Stimulated activated CD8-positive, alpha-beta memory T cell treated with anti-CD3 and anti-CD28 coated beads, Interleukin-7, amount 100 ng/mL, for 24 hours (primary cell): ENCODE measurements at places on chromosomes 4 and X.

GRCh38 chr4:169202145-169202699 is 68.5 kb downstream of the SH3RF1 start:
- DNase-seq, result no peak

DNA sequence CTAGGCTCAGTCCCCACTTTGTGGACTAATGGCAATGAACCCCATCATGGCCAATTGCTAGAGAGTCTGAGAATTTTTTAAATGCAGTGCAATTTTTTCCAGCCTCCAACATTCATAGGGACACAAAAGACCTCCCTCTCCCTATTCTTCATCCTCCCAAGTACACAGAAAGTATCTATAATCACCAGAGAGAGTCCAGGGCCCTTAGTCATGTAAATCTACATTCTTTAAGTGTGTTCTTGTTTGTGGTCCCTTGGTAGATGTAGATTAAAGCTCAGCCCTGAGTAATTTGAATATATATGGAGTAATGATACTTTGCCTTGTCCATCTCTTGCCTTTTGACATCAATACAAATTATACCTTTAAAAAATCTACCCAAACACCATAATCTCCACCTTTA is 51.3 kb upstream of the ATXN3L start:
- no peak for DNase-seq

- no peak for DNase-seq
Observed at GRCh38 chrX:9418262-9418661, 46.6 kb upstream of the TBL1X start.

DNA sequence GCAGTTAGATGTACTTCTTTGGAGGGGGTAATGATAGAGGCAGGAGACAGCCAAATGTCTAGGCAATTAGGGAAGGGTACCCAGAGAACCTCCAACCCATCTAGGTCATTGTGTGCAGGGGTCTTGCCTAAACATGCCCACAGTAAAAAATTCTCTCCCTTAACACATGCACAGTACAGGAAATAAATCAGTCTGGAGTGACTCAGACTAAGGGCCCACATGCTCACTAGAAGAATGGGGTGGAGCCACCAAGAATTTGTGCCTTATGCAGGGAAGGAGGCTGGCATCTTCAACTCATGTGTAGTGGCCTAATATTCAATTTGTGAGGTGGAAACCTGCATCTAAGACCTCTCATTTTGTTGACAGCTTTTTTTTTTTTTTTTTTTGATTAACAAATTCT is 945.3 kb upstream of the GRIA3 start:
- DNase-seq, result no peak

DNA sequence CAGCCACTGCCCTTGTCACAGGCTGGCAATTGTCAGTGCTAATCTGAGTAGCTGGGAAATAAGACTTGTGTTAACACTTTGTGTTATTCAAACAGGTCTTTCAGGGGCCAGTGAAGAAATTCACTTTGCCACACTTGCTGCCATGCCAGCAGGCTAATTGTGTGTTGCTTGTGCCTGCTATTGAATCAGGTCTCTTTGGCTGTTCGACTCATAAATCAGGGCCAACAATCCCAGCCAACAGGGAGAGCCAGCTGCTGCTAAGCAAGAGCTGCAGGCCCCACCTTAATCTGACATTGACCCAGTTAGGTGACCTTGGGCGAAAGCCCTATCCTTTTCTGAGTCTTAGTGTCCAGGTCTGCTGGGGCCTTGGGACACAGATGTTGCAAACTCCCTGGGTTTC is 28.1 kb upstream of the MAMLD1 start:
- no peak for DNase-seq

- DNase-seq, result no peak
Observed at GRCh38 chr4:15436513-15436912, 8.7 kb downstream of the C1QTNF7 start.

DNA sequence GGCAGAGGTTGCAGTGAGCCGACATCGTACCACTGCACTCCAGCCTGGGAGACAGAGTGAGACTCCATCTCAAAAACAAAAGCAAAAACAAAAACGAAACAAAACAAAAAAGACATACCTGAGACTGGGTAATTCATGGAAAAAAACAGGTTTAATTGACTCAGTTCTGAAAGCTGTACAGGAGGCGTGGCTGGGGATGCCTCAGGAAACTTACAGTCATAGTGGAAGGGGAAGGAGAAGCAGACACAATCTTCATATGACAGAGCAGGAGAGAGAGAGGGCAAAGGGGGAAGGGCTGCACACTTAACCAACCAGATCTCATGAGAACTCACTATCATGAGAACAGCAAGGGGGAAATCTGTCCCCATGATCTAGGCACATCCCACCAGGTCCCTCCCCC is 229.5 kb downstream of the STK32B start:
- DNase-seq, result no peak

GRCh38 chr4:57418133-57418532 is 307.9 kb upstream of the IGFBP7 start:
- no peak for DNase-seq

- DNase-seq, result no peak
Observed at GRCh38 chr4:128837679-128838078, 28.2 kb downstream of the JADE1 start.

- no peak for DNase-seq
Observed at GRCh38 chr4:54276641-54277430, 47.7 kb downstream of the PDGFRA start.
